ENCODE measurements at places on chromosomes 6 and 20. TPM values are rescaled to one million over a fixed set of nuclear protein-coding genes. Genes with fewer than 3 reads are reported as not detected.

DNA sequence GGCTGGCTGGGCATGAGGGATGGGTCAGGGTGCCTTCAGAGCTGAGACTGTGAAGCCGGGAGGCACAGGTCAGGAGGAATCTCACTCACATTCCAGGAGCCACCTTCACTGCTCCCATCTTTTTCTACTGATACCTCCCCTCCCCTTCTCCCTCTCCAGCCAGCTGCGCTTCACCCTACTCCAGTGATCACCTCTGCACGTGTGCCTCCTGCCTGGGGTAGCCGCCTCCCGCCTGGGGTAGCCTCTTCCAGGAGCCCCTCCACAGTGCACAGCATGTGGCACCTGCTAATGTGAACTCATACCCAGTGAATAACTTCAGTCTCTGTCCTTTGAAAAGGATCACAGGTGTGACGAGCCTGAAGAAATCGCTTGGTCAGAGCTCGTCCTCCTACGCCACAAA lies 232.6 kb downstream of the TMEM242 start:
- no peak overlapping the region for H3K27ac ChIP-seq
- H3K27me3 ChIP-seq = no peaks in the 10 kb centered on the region
- H3K36me3 ChIP-seq = peaks cover 27% of the 10 kb centered on the region
- DNase-seq = no peak

DNA sequence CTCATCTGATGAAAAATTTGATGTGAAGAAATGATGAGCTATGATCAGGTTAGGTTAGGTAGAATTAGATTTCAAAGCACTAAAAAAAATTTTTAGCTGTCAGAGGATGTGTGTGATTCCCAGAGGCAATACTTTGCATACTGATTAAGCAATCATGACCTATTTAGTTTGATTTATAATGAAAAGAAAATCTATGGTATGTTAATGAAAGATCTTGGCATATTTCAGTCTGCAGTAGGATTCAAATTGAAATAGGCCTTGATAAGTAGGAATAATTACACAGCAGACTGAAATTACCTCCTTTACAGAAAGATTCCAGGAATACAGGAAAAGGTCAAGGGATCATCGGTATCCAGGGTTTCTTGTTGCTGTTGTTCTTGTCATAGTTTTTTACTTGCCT lies 69.3 kb downstream of the HDDC2 start:
- H3K4me3 ChIP-seq = no peak overlapping the region
- no peaks in the 10 kb centered on the region for H3K4me1 ChIP-seq
- no peaks in the 10 kb centered on the region for H3K27me3 ChIP-seq
- no peak for DNase-seq
- H3K27ac ChIP-seq = no peak overlapping the region
- H3K36me3 ChIP-seq = no peaks in the 10 kb centered on the region

DNA sequence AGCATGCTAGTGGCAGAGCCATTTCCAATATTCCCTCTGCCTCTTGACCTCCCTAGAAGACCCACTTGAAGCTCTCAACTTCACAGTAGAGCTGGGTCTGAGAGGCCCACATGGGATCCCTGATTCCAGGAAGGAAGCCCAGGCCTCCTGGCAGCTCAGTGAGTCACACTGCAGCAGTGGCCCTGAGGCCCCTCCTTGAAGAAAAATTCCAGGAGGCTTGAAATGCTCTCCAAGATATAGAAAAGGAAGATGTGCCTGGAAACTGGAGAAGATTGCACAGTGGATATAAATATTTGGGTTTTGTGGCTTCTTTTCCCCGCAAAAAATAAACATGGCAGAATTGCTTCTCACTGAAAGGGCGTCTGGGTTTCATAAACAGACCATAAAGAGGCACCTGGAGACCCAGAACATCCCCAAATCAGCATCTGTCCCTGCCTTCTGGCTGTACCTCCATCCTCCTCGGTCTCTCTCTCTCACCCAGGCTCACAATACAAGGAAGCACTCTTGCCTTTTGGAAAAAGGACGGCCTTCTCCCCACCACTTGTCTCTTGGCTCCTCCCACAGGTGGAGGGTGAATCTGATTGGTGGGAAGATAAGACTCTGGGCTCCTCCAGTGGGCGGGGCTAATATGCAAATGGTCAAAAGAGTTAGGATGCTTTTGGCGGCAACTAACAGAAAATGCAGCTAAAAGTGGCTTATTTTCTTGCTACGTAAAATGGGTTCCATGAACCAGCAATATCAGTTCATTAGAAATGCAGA lies 200.0 kb upstream of the SULF2 start:
- peaks cover 6% of the 10 kb centered on the region for H3K27me3 ChIP-seq
- no peak overlapping the region for H3K4me3 ChIP-seq
- no peaks in the 10 kb centered on the region for H3K4me1 ChIP-seq

The NKX2-2 gene
- not detected for total RNA-seq

The BPI gene
- total RNA-seq = not detected

The TCF21 gene
- not detected for total RNA-seq

The PRICKLE4 gene
- total RNA-seq = not detected

The CALHM4 gene
- not detected for total RNA-seq
